ENCODE measurements at places on chromosomes 3 and 15.

DNA sequence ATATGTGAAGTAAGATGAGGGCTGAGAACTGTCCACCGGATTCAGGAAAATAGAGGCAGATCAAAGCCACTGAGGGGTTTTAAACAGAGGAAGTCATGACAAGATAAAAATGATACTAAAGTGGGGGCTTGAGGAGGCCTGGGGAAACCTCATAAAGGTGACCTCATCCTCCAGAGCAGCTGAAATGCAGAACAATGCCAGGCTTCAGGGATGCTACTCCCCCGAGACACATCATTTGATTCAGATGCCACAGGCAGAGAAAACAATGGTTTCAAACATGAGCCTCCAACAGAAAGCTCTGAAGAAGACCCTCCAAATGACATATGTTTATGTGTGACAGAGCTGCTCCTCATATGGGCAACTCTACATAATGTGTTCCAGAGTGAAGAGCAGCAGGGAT is 6.4 kb downstream of the CFAP20DC start:
- no peak for DNase-seq

GRCh38 chr3:189491831-189492230 is 139.4 kb upstream of the TP63 start:
- DNase-seq = no peak

GRCh38 chr3:149523512-149524299 is 49.2 kb downstream of the TM4SF4 start:
- DNase-seq = no peak

DNA sequence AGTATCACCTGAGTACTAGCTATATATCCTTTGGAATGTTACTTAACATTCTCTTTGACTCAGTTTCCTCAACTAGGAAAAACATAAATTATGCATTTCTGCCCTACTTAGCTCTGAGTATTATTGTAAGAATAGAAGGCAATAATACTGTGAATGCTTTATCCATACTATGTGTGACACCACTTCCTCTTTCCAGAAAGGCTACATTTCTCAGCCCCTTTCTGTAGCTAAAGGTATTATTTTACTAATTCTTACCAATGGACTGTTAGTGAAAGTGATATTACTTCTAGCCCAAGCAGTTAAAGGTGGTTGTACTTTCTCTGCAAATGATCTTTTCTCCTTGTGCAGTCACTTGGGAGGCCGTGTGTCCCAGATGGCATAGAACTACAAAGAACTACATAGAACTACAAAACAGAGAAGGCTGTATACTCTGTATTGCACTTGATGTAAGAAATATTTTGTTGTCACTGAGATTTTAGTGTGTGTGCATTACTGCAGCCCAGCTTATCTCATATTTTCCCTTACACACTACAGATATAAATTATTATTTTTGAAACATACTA is 35.1 kb downstream of the MYH15 start:
- no peak for DNase-seq

DNA sequence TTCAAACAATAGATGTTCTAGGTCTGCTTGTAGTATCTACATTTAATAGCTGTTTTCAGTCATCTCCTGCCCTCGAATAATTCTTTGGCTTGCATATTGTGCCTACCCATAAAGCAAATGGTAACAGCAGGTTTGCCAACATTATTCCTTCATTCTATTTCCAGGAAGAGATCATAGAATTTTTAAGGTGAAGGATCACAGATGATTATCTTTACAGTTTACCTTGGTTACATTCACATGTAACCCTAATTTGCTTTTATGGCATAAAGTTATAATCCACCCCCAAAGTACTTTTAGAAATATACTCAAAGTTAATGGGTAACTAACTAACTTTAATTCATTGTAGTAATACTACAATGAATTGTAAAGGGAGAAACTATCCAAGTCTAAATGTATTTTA is 315.5 kb downstream of the NSUN3 start:
- DNase-seq = no peak

DNA sequence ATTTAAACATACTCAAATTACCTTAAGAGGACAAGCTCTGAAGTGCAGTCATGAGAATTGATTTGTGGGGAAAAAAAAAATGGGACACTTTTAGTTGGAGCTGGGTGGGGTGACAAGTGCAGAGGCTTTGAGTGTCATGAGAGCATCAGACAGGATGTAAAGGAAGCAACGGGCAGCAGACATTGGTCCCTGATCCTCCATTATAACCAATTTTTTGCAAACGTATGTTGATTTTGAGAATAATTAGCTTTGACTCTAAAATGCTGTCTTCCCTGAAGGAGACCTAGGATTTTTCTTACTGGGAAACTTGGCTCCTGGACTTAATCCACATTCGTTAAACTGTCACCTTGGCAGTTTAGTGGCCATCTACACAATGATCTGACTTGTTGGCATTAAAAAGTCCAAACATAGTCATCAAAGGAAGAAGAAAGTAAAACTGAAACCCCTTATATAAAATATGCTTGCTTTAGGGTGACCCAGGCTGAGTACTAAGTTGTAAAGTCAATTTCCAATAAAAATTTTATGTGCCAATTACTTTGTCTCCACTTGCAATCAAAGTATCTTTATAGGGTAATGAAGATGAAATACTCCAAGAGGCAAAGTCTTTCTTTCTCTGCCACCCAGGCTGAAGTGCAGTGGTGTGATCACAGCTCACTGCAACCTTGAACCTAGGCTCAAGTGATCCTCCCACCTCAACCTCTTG is 45.6 kb downstream of the BCL2L10 start:
- no peak for DNase-seq

DNA sequence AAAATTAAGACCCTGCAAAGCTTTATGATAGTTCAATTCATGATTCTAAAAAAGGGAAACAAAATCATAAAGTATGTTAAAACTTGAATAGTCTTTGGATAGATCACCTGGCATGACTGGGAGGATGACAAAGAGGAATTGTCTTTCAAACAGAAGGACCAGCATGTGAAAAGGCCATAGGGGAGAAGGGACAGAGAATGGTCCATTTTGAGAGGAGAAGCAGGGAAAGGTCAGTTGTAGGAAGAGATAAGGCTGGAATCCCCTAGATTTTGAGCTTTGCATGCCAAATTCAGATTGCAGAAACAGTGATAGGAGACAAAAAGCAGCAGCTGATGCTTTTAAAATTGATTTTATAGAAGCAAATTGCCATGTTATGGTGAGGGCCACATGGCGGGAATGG is 12.7 kb downstream of the PROS1 start:
- DNase-seq = no peak

GRCh38 chr3:58514405-58514804 is 22.5 kb downstream of the KCTD6 start:
- no peak for DNase-seq

DNA sequence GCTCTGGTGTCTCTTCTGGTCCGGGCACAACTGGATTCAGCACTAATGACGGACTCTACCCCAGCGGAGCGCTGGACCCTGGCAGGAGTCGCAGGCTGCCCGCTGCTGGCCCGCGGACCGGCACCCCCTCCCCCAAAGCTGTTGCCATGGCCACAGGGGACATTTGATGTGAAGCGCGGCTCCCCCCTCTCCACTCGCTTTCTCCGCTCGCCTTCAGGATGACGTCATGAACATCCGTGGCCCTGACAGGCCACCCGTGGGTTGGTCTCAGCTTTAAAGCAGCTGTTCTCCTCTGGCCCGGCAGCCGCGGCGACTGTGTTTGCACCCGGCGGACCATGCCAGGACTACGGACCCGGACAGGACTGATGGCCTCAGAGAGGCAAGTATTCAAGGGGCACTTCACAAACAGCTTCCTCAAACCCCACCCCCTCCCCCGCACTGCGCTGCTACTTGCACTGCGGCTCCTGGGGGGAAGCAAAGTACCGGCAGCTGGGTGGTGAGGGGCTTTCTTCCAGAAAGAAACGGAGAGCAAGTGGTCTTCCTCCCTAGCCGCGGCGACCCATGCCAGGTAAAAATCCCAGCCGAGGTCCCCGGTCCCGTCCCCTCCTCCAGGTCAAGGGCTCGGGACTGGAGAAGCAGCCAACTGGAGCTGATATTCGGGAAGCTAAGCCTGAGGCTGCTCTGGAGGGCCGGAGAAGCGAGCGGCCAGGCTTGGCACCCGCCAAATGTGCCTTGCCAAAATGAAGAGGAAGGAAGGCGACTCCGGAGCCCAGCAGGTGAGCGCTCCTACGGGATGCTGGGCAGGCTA is 16.6 kb upstream of the AEN start:
- no peak for DNase-seq

GRCh38 chr15:50883903-50884302 is 24.6 kb upstream of the AP4E1 start:
- DNase-seq = no peak

GRCh38 chr3:171126478-171127209 is 100.1 kb upstream of the SLC2A2 start:
- no peak for DNase-seq

GRCh38 chr3:161568671-161569070 is 72.1 kb downstream of the OTOL1 start:
- no peak for DNase-seq

DNA sequence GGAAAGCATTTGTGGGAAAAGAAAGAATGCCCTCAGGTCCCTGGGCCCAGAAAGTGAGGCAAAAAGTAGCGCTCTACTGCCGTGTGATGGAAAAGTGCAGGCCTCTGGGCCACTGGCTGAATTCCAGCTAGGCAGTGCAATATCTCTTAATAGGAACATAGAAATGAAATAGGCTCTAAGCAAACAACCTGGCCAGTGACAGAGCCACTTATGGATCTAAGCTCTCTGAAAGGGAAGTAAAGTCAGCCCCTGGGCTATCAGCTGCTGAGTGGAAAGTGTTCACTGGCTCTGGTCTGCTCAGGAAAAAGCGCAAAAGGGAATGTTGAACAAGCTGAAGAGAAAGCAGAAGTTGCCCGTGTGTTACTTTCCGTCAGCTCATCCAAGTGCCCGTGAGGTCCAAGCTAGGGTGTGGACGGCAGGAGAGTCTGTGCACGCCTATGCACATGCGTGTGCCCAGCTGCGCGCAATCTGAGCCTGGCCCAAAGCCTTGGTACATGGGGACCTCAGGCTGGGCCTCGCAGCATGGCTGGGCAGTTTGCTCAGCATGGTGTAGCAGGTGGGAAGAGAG is 74.0 kb upstream of the RAD18 start:
- no peak for DNase-seq

GRCh38 chr3:180974286-180974685 is 15.2 kb downstream of the DNAJC19 start:
- no peak for DNase-seq

- DNase-seq = no peak
These were observed 8.7 kb downstream of the KBTBD13 start for GRCh38 chr15:65085207-65085753.

- no peak for DNase-seq
These were observed 16.3 kb downstream of the NUP210 start for GRCh38 chr3:13403847-13404246.

DNA sequence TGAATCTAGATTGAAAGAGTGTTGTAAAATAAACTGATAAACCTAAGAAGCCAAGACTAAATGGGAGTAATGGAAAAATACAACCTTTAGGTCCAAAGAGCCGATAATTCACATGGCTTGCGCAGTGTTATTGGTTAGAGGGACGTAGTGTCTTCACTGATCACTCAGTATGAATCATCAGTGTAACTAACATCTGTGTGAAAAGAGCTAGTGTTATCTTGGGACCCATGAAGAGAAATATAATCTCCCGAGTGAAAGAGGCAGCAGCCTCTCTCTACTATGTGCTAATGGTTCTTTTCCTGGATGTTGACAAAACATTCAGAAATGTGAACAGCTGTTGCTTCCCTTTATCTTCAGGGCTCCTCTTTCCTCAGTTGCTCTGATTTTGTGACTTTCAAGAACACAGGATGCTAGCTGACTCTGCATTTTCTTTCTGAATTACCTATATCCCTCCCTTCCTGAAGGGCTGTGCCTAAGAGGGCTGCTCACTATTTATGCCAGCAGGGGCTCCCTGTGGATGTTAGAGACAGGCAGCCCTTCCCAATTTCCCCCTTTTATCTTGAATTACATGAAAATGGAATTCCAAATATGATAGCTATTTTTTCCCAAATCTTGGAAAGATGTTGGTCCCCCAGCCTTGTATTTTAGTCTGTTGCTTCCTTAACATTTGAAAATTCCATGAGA is 128.8 kb downstream of the GRM7 start:
- DNase-seq = no peak

- DNase-seq = no peak
These were observed 190.4 kb upstream of the BCL6 start for GRCh38 chr3:187935623-187936156.

- no peak for DNase-seq
These were observed 416.3 kb upstream of the MEIS2 start for GRCh38 chr15:37516621-37517020.

DNA sequence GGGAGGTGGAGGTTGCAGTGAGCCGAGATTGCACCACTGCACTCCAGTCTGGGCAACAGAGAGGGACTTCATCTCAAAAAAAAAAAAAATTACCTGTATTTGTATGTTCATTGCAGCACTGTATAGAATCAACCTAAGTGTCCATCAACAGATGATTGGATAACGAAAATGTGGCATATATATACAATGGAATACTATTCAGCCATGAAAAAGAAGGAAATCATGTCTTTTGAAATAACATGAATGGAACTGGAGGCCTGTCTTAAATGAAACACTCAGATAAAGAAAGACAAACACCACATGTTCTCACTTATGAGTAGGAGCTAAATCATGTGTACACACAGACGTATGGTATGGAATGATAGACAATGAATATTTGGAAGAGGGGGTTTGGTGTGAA is 59.4 kb upstream of the MEF2A start:
- no peak for DNase-seq

DNA sequence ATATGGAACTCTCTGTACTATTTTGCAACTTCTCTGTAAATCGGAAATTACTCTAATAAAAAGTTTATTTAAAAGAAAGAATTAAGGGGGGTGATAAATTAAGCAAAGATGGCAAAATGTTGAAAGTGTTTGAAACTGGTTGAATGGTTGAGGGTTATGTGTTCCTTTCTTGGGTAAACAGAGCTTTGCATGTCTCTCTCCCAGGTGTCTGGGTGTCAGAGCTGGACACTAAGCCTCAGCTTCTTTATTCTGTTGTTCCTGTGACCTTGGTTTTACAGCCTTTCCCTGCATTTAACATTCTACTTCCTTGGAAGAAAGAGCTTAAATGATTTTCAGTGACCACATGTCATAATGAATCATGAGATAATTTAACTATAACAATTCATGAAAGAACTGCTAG is 7.2 kb downstream of the GPR171 start:
- no peak for DNase-seq

DNA sequence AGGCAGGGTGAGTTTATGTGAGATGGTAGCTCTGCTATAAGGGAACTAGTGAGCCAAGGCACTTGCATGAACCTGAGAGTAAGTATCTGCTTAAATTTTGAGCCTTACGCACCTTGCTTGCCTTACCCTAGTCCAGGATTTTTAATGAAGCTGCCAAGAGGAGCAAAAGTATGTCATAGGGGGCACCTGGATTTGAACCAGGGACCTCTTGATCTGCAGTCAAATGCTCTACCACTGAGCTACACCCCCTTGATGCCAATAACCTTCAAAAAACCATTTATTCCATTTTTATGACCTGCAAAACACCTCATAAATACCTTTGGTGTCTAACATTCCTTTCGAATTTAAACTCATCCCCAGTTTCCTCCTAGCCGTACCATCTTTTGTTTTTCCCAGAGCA is 88.3 kb upstream of the ACP3 start:
- no peak for DNase-seq

- no peak for DNase-seq
These were observed 500.6 kb upstream of the GOLIM4 start for GRCh38 chr3:168596175-168596823.
